ENCODE measurements at places on chromosomes 7 and 10.

DNA sequence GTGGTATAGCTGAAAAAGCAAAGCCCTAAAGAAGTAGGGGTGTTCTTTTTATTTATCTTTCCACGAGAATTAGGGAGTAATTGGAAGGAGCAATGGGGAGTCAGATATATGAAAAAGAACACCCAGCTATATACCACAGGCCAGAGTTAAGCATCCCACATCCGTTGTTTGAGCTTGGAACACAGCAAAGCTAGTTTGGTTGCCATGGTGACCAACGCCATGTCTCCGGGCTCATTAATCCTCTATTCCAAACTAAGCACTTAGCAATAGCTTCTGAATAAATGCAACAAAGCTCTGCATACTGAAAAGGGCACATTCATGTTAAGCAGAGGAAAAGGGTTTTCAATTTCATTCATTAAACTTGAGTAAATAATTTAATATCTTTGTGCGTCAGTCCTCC lies 23.5 kb downstream of the ASB4 start:
- peak; percentile 14 for DNase-seq

DNA sequence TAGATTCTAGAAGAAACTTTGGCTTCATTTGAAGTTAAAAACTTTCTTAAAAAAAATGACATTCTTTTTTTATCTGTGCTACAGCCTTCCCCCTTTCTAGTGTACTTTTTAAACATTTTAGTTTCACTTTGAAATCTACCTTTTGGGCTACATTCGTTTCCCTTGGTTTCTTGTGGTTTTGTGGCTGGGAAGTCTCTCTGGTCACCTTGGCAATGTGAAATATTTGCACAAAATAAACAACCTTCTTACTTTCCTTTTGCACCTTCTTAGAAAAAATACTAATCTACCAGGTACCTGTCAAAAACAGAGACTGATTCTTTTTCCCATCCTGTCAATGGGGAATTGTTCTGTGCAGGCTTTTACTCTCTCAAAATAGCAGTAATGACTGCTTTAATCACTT lies 350.2 kb downstream of the GATA3 start:
- DNase-seq = no peak

DNA sequence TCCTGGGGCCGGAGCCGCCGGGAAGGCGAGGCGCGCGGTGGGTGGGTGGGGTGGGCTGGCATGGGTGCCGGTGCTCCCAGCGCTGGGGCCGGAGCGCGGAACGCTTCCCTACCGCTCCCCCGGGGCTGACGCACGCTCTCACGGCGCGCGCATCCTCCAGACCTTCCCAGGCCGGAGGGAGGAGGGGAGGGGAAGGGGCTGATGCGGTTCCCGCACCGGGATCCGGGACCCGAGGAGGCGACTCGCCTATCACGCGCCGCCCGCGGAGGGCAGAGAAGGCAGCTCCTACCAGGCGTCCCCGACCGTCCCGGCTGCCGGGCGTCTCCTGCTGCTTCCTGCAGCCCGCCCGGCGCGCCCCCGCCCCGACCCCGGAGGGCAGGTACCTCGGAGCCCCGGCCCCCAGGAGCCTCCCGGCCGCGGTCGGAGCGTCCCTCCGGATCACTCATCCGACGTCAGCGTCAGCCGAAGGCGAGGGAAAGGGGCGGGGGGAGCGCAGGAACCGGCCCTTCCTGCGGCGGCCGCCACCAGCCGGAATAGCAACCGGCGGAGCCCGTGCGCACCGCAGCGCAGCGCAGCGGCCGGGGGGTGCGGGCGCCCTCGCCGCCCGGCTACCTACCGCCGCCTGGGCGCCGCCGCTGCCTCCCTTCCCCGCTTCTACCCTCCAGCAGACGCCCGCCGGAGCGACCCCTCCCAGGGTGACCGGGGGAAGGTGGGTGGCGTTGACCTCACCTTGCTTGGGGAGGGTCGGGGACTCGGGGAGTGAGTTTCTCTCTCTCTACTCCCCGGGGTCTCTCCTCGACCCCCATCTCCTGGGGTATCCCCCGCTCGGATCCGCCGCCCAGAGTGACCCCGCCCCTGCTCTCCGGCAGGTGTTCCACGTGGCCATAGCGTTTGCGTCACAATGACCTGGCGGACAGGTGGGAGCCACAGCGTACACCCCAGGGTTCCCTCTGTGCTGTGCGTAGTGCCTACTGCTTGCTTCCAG lies at the start of gene ICA1:
Gene ICA1 (minus strand): TSS at position 457 of the 985 bp plus-strand sequence. CDS start 26,241 bp downstream, outside the sequence.
- DNase-seq = peak; percentile 5

DNA sequence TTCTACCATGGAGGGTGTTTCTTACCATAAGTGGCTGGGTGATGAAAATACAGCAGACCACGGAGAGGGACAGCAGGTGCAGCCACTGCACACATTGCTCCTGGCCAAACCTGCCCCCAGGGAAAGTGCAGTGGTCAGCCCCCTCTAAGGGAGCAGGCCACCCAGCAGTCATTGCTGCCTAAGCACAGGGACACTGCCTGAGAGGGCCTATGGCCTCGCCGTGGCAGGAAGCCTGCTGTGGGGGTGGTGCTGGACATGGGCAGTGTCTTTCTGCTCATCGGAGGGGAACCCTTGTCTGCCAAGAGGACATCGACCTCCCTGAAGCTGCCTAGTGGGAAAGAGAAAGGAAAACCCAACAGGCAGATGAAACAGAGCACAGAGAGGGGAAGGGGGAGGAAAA lies 118.3 kb downstream of the PKD1L1 start:
- DNase-seq = no peak

DNA sequence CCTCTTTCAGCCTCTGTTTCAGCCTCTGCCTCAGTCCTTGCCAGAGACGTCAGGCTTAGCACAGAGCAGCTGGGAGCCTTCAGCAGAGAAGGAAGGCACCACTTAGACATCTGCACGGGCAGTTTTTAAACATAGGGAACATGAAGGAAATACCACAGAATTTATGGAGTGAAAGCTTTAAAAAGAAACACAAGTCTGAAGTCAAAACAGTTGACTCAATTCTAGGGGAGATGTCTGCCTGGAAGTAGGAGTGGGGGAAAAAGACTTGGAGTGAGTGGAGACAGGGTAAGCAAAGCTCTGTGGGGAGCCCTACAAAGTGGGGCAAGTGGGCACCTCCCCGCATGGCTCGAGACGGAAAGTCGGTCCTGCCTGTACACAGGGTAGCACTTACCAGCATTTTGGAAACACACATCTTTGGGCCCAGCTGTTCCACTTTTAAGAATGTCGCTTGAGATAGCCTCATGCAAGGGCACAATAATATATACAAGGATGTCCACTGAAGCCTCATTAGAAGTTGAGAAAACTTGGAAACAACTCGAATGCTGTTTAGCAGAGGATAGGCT lies 5.0 kb upstream of the TBXAS1 start:
- peak; percentile 17 for DNase-seq

- DNase-seq = no peak
Observed at GRCh38 chr10:47104151-47104605, 192.9 kb downstream of the PTPN20 start.

GRCh38 chr7:45146531-45147379 lies 10.8 kb upstream of the RAMP3 start:
- no peak for DNase-seq

DNA sequence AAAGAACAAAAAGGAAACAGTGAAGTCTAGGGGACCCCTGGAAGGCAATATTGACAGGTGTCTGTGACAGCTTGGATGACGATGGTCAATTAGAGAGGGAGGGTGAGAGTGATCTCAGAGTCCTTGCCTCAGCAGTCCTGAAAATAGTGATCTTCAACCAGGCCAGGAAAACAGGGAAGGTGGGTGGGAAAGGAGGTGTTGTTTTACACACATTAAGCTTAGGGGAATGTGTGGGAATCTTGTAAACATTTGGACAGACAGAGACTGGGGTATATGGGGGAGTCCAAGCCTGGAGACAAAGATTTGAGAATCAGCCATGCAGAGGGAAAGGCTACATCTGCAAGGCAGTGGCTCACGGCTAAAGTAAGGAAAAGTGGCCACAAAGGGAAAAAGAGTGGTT lies 27.5 kb upstream of the CCNY start:
- DNase-seq = no peak

DNA sequence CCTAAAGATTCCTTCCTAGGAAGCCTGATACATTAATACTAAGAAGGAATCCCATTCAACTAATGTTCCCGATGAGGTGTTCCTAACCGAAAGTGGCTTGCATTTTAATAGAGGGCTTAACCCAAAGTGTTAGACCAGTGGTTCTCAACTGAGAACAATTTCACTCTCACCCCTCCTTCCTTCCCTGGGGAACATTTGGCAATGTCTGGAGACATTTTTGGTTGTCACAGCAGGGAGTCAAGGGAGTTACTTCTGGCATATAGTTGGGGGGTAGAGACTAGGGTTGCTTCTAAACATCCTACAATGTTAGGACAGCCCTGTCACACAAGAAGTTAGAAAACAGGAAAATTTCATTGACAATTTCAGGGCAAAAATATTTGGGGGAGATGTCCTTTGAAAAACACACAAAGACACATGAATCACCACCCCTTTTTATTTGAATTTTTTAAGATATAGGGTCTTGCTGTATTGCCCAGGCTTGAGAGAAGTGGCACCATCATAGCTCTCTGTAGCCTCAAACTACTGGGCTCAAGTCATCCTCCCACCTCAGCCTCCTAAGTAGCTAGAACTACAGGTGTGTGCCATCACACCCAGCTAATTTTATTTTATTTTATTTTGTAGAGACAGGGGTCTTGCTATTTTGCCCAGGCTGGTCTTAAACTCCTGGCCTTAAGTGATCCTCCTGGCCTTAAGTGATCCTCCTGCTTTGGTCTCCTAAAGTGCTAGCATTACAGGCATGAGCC lies 50.7 kb downstream of the WNT2 start:
- no peak for DNase-seq

DNA sequence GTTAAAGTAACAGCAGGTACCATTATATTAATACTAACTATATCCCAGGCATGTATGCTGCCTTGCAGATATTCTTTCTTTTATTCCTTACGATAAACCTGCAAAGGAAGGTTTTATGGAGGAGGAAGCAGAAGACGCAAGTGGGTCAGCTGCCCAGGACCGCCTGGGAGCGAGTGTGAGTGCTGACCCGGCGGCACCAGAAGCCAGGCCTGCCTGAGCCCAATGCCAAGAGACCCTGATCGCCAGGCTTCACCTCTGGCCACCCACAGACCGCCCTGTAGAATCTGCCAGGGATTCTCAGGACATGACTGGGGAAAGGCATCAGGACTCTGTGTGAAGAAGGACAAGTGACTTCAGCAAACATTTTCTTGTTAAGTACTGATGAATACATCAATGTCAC lies 26.3 kb downstream of the PITRM1 start:
- no peak for DNase-seq

GRCh38 chr7:148979827-148980226 lies 48.5 kb downstream of the PDIA4 start:
- no peak for DNase-seq

DNA sequence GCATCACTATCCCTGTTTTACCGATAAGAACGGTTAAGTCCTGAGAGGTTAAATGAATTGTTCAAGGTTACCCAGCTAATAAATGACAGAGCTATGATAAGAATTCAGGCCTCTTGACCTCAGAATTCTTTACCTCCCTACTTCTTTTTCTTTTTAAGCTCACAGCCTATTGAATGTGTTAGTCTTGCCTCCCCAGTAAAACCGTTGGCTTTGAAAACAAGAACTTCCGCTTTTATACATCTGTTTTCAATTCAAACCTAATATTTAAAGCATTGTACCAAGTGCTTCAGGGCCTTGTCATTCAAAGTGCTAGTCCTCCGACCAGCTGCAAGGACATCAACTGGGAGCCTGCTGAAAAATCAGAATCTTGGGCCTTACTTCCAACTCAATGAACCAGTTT lies 15.6 kb downstream of the SEC31B start:
- DNase-seq = no peak

DNA sequence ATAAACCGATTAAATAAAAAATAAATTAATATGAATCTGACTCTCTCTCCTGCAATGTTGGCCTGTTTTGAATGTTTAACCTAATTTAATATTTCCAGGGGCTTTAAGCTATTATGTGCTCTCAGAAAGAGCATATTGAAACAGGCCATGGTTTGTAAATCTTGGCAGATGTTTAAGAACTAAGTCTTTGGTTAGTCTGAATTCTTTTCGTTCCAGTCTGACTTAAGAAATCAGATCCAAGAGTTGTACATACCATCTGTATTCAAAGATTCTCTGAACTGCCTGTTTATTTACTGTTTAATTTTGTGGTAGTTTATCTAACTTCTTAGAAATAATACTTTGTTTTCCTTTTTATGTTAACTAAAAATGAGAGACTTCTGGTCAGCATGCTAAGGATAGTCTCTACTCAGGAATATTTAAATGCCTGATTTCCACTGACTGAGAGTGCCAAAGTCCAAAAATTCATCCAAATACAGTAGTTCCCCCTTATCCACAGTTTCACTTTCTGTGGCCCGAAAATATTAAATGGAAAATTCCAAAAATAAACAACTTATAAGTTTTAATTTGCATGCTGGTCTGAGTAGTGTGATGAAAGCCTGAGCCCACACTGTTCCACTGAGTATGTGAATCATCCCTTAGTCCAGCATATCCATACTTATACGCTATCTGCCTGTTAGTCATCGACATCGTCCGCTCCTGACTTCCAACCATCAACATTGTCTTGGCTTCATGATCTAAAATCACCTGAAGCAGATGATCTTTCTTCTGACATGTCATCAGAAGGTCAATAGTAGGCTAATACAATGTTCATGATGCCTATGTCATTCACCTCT lies 238.1 kb upstream of the CSTF2T start:
- DNase-seq = peak; percentile 59

- DNase-seq = no peak
Observed at GRCh38 chr10:59435707-59436106, 73.4 kb upstream of the FAM13C start.

DNA sequence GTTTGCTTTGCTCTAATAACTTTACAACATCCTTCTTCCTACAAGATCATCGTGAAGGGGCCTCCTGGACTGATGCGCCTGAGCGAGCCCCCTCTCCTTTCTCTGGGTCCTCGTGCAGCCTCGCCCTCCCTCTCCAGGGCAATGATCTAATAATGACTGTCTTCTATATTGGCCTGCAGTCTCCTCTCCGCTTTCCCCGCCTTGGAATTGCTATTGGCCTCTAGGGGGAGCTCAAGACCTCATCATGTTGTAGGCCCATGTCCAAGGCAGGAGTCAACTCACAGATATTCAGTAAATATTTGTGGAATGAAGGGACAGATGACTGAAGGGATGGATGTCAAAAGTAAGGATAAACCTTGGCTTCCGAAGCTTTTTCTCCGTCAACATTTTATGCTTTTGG lies 1180.3 kb downstream of the TYW1 start:
- DNase-seq = peak; percentile 60

Data from AG08395 (cell line).